NCI-H187 treated with DMSO at 0.1 percent for 48 hours (cell line): ENCODE measurements at places on chromosomes 16 and 17.

DNA sequence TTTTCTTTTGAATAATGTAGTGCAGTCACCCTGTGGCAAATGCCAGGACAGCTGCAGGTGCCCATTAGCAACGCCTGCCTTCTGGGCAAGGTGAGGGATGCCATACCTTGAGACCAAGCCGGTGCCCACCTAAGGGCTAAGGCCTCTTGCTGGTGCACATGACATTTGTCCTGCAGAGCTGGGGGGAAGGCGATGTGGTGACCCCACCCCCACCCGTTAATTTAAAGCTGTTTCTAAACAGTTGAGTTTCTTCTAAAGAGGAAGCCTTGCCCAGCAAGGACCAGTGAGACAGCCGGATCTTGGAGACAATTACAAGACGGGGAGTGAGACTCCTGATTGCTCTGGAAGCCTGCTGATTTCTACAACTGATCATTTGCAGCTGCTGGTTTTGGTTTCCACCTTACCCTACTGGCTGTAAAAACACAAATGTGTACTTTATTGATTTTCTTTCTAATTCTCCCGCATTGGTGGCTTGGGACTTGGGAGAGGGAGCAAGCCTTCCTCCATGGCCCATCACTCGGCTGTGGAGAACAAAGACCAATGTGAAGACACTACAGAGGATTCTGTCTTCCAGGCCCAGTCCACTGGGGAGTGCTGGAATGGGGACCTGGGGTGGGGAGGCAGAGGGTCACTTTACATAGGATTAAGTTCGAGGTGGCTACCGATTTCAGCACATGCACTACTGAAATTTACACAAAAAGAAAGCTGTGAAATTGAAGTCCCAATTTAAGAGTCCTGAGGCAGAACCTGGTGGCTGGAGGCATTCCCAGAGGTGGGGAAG is 2.7 kb downstream of the CDK5R1 start:
- no peak for DNase-seq

DNA sequence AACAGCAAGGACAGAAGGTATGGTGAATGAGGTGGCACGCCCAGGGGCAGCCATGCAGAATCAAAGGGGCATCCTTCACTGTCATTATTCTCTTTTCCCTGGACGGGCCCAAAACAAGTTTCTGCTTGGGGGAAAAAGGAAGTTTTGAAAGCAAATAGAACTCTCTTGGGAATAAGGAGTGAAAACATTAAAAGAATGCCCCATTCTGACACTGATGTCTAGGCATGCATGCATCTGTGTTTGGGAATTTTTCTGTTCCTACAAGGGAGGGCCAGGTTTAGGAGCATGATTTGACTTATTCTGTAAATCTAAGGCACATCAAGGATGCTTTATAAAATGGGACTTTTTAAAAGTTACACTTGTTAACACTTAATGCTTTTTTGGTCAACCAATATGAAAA is 34.3 kb upstream of the SLC12A3 start:
- DNase-seq: no peak

DNA sequence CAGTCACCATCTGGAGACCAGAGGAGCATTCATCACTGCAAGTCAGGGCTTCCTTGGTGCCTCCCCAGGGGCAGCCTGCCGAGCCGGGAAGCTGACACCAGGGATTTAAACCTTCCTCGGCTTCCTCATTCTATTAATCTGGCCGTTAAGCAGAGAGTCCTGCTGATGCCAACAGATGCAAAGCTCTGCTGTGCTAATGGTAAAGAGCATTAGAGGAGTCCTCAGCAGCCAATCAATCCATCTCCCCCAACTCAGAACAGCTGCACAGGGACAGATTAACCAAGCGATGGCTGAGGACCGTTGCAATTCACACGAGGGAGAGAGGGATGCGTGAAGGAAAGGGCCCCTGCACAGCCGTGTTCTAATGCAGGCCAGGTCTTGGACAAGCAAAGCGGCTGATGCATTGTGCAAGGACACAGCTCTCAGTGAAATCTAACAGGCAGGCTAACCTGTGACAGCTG is 116.6 kb downstream of the XYLT1 start:
- no peak for DNase-seq

GRCh38 chr16:74586948-74587347 is 20.0 kb downstream of the GLG1 start:
- DNase-seq: no peak

GRCh38 chr16:66251476-66252160 is 114.9 kb upstream of the CDH5 start:
- no peak for DNase-seq

DNA sequence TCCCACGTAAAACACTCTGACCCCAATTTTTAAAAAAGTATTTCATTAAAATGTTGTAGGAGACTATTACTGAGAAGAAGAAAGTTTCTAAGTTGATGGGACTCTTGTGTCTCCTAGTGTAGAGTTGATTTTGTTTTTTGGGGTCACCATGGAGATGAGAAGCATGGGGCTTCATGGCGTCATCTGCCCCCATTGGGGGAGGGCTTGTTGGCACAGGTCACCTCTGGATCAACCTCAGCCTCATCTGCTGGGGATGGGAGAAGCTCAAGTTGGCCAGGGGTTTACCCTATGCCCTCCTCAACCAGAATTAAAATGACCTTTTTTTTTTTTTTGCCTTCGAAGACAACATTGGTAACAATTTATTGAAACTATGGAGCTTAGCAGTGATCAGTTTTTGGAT is 28.3 kb downstream of the MSI2 start:
- DNase-seq: no peak

DNA sequence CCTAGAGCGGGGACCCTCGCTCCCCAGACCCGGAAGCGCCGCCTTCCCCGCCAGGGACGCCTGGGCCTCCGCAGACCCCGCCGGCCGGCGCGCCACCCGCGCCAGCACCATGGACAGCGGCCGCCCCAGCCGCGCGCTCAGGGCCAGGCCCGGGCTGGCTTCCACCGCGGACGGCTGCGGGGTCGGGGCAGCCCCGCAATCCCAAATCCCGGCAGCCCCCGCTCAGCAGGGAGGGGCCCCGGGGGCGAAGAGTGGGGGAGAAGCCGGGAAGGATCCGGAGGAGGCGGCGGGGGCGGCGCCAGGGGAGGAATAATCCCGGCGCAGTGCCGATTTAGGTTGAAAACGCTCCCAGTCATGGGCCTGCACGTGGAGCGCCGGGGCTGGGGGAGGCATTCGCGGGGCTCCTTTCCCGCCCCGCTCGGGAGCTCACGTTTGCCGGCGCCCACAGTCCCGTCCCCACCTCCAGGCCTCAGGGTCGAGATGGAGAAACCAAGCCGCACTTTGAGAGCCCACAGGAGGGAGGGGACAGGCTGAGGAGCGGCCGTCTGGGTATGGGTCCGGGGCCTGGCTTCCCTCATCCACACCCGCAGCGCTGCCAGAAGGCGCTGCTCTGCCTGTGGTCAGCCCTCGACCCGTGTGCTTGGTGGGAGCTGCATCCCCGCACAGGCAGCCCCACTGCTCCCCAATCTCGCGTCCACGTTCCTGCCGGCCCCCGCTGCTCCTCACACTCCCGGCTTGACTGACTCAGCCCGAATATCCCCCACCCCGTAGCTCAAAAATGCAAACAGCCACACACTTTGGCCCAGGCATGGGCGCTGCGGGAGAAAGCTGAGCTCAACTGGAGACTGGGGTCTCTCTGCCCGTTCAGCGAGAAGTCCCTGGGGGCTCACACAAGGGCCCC is 4.7 kb downstream of the FBXL16 start:
- no peak for DNase-seq

GRCh38 chr16:15880434-15881308 is 7.7 kb downstream of the CEP20 start:
- DNase-seq: no peak

DNA sequence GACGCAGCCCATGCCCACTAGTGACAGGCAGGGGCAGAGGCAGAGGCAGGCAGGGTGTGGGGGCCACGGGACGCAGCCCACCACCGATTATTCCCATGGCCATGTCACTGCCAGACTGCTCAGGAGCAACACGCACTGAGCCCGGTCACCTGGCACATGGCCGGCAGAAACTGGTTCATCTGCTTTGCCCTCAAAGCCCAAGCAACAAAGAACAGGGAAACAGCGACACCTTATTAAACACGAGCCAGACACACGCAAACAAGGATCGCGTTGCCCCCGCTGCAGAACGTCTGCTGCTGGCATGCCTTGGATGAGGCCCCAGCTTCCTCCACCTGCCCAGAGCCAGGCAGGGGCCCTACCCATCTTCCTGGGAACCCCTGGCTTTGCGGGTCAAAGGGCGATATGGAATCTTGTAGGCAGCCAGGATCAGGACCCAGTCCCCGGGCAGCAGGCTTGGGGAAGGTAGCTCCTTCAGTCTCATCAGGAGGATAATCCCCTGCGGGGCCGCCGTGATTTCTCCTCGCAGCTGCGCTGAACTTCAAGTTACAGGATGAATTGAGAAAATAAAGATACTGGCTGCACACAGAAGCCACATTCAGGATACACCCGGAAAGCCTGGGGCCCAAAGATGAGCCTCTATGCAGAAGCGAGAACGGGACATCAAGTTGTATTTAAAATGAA is 4.8 kb downstream of the TBC1D16 start:
- no peak for DNase-seq

DNA sequence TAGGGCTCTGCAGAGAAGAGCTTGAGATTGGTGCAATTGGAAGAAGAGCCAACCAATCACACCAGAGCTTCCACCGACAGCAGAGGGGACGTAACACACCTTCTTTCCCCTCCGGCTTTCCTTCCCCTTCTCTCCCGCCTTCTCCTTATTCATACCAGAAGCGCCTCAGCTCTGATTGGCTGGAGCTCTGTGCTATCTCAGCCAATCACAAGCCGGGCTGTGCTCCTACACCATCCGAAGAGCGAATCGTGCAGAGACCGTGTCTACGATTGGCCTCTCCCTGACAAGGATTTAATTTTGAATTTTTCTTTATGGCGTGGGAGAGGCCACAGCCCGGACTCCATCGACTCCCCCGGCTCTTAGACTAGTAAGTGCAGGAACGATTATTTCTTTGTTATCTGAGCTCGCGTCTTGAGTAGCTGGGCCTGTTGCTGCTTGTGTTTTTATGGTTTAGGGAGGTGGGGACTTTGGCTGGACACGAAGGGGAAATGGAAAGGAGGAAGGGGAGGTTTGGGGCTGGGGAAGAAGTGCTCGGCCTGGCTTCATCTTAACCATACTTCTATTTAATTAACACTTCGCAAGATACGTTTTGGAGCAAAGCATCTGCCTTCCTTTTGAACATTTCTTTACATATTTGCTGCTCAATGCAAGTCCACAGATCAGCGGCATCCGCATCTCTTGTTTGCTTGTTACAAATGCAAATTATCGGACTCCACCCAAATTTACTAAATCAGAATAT is at the start of gene PRR11:
TSS of gene PRR11 (plus strand) at position 308 of the 739 bp plus-strand sequence. CDS start 14,007 bp downstream, outside the sequence.
- peak; percentile 100 for DNase-seq

GRCh38 chr16:87424266-87424665 is 32.1 kb downstream of the MAP1LC3B start:
- no peak for DNase-seq

GRCh38 chr16:86213437-86214205 is 296.7 kb upstream of the FOXF1 start:
- no peak for DNase-seq

DNA sequence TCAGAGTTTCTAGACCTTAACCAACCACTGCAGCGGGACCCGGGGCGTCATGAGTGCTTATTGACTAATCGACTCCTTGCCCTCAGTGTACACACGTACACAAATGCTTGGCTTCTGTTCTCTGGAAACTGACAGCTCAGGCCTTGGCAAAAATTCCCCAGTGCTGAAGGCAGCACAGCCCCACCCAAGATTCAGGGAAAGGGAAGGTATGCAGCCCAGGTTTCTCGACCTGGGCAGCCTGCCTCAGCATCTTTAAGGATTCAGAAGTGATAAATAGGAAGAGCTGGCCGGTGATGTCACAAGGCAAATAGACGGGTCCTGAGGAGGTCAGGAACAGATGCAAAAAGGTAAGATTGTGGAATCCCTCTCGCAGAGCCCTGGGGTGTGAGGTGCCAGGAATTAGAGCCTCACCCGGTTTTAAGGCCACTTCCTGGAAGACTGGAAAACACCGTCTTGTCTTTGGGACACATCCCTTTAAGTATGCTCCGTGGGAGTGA is 9.0 kb upstream of the CDH3 start:
- no peak for DNase-seq

DNA sequence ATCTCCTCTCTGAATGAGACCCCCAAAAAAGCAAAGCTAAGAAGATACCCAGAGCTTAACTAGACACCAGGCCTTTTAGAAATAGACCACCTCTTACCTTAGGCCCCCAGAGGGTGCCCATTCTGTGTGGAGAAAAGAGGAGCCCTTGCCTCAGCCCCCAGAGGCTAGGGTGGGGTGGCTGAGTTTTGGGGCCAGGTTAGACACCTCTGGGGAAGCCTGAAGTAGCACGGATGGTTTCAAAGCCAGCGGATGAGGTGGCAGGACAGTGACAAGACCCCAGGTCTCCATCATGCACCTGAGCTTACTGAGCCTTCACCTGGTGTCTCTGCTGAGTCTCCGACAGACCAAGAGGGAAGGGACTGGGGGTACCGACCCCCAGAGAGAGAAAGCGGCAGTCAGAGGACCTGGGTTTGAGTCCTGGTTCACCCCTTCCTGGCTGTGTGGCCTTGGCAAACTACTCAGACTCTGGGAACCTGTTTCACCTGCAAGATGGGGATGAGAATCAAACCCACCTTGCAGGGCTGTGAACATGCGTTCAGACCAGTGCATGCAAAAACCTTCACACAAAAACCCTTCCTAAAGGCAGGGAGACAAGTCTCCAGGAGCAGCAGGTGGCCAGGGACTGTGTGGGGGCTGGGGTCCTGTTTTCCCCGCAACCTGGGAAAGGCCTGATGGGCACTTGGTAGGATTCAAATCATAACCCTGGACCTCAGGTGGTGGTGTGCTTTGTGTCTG is 7.7 kb downstream of the SCGB1C2 start:
- no peak for DNase-seq

GRCh38 chr16:5965321-5965720 is 867.7 kb upstream of the EEF2KMT start:
- DNase-seq: peak; percentile 49

GRCh38 chr16:55367866-55368603 is 44.0 kb downstream of the IRX6 start:
- DNase-seq: no peak

GRCh38 chr16:31460582-31461002 is 1.3 kb downstream of the ARMC5 start:
- no peak for DNase-seq

- DNase-seq: no peak
Measured at GRCh38 chr17:64747938-64748540, 85.9 kb upstream of the SMURF2 start.

GRCh38 chr17:80071116-80071841 is 30.1 kb upstream of the GAA start:
- no peak for DNase-seq

GRCh38 chr16:86073103-86073625 is 174.2 kb downstream of the IRF8 start:
- DNase-seq: no peak

- DNase-seq: no peak
Measured at GRCh38 chr17:65559461-65559803, 2.0 kb downstream of the AXIN2 start.

DNA sequence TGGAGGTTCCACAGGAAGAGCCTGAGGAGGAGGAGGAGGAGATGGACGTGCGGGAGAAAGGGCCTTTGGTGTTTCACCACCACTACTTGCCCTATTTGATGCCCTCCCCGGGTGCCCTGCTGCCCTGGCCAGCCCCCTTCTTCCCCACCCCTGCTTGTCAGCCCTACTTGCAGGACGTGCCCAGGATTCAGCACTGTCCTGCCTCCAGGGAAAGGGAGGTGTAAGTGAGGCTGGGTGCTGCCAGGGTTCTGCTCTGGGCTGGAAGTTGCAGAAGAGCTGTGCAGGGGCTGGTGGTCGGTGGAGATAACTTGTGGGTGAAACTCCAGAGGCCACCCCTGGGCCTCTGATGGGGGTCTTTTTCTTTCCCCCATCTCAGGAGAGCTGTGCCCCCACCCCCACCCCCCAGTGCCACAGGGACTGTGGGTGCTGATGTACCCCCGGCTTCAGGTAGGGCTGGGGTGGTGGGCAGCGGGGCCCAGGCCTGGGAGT is 3.0 kb downstream of the PRR29 start:
- DNase-seq: no peak
